Mesendoderm (in vitro differentiated cells): ENCODE measurements at places on chromosomes 5 and 9.

DNA sequence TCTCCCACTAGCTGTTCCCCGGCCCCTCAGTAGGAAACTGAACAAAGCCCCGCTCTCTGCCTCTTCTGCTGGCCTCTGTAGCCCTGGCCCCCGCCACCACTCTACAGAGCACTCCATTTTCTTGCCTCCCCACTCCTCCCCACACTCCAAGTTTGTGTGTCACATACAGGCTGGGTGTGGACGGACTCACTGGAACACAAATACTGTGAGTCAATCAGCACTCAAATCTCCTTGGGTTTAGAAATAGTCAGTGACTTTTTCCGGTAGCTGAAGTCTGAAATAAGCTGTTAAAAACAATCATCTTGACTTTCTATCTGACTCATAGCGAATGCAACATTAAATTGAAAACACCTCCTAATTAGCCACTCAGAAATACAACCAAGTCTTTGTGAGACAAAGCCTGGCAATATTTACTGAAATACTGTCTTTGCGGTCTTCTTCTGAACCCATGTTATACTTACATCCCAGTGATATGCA, 122.5 kb downstream of the LHFPL2 start:
- DNase-seq: no peak

DNA sequence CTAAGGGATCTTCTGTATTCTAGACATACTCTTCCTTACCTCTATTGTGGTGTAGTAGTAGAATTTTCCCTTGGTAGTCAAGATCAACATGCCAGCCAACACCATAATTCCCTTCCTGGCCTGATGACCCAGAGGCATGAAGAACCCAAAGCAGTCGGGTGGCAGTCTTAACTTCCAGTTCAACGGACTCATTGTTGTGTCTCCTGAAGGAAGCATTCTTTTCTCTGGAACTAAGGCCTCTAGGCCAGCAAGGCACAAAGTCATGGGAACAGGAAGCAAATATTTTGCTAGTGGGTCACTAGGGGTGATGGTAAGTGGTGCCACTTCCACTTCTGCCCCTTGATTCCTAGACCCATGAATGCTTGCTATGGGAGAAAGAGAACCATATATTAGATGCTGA, 55.2 kb upstream of the DAPK1 start:
- no peak for DNase-seq

- DNase-seq: no peak
Observed at GRCh38 chr9:2000314-2000713, 14.8 kb upstream of the SMARCA2 start.

GRCh38 chr9:97808415-97808814, 44.6 kb upstream of the FOXE1 start:
- DNase-seq: no peak

GRCh38 chr5:43627028-43627427, 24.0 kb downstream of the NNT start:
- peak; percentile 94 for DNase-seq

- DNase-seq: no peak
Observed at GRCh38 chr5:21765406-21765805, 1087.7 kb downstream of the CDH12 start.

DNA sequence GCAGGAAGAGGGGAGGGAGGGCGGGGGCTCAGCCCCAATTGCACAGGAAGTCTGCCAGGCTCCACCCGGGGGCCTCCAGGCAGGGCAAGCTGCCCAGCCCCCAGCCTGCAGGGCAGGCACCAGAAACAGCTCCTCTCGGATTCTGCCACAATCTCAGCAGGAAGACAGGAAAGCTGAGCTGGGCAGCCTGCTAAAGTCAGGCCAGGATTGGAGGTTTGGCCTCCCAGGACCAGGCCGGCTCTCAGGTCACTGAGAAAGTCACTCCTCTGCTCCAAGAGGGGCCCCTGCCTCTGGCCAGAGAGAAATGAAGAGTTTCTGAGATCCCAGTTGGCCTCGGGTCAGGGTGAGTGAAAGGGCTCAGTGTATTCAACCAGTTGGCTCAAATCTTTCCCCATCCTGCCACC, 54.6 kb upstream of the STXBP1 start:
- DNase-seq: peak; percentile 54

DNA sequence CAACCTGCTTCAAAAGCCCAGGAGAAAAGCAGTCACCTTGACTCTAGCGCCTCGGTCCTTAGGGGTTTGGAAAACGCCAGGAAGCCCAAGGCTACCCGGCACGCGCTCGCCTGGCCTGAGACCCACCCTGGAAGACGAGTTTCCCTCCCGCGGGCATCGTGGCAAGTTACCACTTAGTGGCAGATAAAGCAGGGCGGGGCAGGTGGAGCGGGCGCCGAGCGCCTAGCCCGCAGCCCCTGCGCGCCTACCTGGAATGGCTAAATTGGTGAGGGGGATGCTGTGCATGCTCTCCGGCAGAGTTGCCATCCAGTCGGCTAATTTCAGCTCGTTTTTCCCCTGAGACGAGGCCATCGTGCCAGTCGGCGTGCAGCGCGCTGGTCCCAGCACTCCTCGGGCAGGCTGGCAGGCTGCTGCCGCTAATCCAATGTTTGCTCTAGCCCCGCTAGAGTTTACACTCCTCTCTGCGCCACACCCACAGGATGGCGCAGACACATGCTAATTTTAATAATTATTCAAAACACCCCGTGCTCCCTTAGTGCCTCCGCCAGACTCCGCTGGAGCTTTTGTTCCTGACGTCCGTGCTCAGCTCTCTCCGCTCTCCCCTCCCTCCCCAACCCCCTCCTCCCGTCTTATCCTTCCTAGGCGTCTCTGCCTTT, at the start of gene PLCXD3:
TSS of gene PLCXD3 (minus strand) at position 426 of the 656 bp plus-strand sequence. CDS start at position 351, 75 bp downstream.
- DNase-seq: peak; percentile 29

- DNase-seq: peak; percentile 21
Observed at GRCh38 chr9:7216004-7216841, 458.4 kb downstream of the KDM4C start.

DNA sequence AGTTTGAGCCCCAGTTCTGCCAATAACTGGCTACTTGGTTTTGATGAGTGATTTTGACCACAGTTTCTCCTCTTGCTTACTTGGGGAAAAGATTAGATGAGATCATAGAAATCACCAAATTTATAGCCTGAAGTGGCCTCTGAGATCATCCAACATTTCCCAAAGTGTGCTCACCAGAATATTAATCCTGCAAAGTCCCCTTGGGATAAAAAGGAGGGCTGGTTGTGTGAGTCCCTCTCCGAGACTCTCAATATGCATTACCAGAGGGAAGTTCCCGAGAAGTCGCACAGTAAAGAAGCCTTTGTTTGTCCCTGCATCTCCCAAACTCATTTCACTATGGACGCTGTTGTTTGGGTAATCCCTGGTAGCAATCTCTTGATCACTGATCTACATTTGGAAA, 88.4 kb upstream of the ADRA1B start:
- DNase-seq: no peak

- DNase-seq: no peak
Observed at GRCh38 chr5:131536211-131536826, 98.7 kb downstream of the RAPGEF6 start.

GRCh38 chr5:173172166-173172565, 27.8 kb downstream of the BNIP1 start:
- no peak for DNase-seq

GRCh38 chr5:93636837-93637236, 53.8 kb downstream of the NR2F1 start:
- DNase-seq: no peak

DNA sequence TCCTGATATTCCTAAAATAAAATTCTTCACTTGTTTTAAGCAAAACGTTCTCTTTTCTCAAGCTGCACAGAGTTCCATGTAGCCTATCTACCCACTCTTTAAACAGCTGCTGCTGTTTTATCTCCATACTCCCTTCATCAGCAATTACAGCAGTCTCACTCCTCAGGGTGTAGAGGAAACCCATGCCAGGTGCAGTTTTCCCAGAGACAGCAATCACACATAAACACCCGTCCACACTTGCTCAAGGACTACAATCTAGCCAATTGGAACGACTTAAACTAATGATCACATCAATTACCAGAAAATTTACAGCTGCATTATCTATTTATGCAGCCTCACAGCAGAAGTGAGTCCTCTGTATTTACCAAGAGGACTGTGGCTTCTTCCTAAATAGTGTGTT, 141.7 kb downstream of the HTR1A start:
- DNase-seq: peak; percentile 21

DNA sequence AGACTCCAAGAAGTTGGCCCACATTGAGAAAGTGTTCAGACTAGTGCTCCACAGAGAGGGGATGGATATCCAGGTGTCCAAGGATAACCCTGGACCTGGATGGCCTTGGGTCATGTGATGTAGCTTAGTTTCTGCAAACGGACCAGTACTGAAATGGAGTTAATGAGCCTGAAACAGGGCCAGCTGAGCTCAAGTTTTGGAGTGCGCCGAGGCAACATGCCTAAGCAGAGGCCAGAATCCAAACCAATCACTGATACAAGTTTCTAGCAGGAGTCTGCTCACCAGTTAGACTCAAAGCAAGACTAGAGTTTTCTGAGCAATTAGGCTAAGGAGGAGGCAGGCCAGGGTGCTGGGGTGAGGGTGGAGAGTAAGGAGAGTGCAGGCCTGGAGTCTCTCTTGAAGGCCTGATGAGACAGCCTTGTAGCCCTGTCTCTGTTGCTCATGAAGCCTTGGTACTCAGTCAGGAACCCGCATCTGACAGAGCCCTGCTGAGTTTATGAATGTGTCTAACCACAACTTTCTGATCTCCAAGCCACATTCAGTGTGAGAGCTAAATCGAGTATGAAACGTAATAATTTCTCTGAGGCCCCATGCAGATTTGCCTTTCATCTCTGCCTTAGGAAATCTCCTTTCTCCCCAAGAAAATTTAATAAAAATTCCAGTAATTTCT, 68.9 kb upstream of the EQTN start:
- DNase-seq: no peak

- DNase-seq: no peak
Observed at GRCh38 chr5:65334077-65334476, 147.6 kb downstream of the ADAMTS6 start.

DNA sequence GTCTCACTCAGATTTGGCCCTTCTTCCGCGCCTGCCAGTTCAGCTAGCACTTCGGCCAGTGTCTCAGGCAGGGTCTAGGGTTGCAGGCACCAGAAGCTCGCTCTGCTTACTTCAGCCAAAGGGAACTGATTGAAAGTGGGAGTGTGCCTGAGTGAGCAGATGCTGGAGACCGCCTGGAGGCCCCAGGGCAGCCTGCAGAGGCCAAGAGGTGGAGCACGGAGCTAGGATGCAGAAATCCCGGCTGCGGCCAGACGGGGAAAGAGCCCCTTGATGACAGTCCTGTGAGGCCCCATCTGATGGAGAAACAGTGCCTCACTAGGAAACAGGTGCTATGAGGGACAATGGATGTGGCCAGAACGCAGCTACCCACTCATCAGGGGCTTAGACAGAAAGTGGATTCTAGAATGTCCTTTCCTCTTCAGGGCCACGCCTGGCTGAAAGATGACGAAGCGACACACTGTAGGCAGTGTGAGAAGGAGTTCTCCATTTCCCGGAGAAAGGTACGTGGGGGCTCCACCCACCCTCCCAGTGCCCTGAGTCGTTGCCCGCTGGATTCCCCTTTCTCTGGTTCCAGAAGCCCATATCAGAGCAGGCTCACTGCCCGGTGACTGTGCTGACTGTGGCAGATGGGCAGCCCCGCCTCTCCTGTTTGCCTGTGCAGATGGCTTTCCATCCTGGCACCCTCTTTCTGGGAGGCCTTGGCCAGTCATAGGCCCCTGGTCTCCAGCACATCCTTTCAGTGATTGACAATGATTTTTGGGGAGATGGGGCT, 16.1 kb downstream of the HNRNPH1 start:
- DNase-seq: peak; percentile 60

DNA sequence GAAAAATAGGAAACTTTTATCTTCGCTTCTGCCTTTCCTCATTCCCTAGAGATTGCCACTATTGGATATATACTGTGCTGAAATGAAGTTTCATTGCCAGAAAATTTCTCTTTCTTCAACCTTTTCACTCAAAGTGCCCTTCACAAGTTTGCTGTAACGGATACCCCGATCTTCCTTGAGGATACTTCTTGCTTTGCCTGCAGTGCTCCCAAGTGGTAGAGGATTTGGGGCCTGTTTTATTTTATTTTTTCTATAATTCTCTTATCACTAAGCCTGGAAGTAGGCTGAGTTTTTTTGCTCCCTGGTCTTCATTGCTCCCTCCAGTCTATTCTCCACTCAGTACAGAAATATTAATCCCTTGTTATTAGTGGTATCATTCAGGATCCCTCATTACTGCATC, 481.4 kb upstream of the CDH18 start:
- DNase-seq: no peak

DNA sequence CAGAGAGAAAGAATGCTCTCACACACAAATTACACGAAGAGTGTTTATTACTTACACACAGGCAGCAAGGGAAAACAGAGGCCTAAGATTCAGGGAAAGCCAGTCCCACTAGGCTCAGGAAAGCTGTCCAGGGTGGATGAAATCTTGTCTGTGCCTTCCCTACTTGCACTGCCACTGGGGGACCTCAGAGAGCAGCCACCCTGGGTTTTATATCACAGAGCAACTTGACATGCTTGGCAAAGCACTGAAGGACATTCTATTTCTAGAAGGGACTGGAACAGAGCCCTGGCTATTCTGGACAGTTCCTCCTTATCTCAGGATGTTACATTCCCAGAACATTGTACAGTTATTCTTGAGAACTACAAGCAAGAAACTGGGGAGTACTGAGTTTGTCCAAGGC, 7.5 kb upstream of the PRSS3 start:
- no peak for DNase-seq

GRCh38 chr5:151151793-151152192, 5.8 kb downstream of the ANXA6 start:
- no peak for DNase-seq

- DNase-seq: no peak
Observed at GRCh38 chr5:150081541-150082283, 4.6 kb downstream of the CSF1R start.

GRCh38 chr5:56455417-56455816, 222.3 kb upstream of the ANKRD55 start:
- no peak for DNase-seq

GRCh38 chr5:146173597-146173996, 8.9 kb downstream of the LARS1 start:
- no peak for DNase-seq

GRCh38 chr5:146765089-146765832, 113.3 kb downstream of the PPP2R2B start:
- DNase-seq: no peak

DNA sequence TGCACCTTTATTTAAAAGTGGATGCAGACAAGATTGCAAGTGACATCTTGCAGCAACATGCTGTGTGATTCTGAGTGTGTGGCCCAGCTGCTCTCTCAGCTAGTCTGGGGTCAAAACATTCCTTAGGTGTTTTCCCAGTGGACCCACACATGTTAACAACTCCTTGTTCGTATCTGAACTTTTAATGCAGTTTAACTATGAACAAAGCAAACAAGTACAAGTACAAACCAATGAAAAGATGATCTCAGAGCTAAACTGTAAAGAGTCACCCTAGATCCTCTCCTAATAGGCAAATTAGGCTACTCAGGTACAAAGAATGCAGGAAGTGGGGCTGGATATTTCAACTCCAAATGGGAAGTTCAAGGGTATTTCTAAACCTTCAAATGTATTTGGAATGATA, 108.4 kb downstream of the ENTREP1 start:
- no peak for DNase-seq

DNA sequence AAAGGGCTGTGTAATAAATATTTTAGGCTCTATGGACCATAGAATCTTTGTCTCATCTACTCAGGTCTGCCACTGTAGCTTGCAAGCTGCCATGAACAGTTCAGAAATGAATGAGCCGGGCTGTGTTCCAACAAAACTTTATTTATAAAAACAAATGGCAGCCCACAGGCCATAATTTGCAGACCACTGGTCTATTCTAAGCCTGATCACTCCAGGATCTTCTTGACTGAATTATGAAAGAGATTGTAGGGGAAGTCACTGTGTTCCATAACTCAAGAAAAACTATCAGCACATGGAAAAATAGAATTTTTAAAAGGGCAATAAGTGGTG, 11.4 kb upstream of the C1QTNF3 start:
- no peak for DNase-seq
